ENCODE measurements at places on chromosomes 6 and 20. TPM values are rescaled to one million over a fixed set of nuclear protein-coding genes. Genes with fewer than 3 reads are reported as not detected.

- no peak for DNase-seq
Observed at GRCh38 chr6:145722190-145722589, 13.1 kb downstream of the EPM2A start.

GRCh38 chr6:24991810-24992467, 56.2 kb upstream of the RIPOR2 start:
- peak; percentile 88 for DNase-seq

Gene MTHFD1L
- 8.3 TPM for total RNA-seq

- no peak for DNase-seq
Observed at GRCh38 chr6:69917834-69918233, 51.5 kb downstream of the COL19A1 start.

- DNase-seq, result no peak
Observed at GRCh38 chr6:29990931-29991330, 48.6 kb downstream of the HLA-A start.

- no peak for DNase-seq
Observed at GRCh38 chr6:34035704-34036356, 110.1 kb downstream of the GRM4 start.

DNA sequence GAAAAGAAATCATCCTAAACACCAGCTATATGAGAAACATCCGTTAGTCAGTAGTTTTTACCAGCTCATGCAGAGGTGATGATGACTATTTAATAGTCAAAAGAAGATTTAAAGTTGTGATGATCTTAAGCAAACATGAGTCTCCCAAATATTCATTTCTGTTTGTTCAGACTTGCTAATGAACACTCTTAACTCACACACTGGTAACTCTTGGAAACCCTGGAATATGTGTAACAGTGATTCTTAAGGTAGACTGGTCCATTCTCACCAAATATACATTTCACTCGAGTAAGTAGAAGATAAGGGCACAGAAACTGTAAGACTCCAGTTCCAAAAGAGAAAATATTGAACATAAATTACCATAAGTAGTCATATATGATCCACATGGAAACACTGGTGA, 29.1 kb downstream of the RSPO3 start:
- DNase-seq, result no peak

GRCh38 chr20:58647162-58647795, 3.8 kb upstream of the STX16 start:
- DNase-seq, result no peak

- no peak for DNase-seq
Observed at GRCh38 chr20:2139250-2139649, 37.6 kb downstream of the STK35 start.

GRCh38 chr6:151374036-151374683, 17.2 kb downstream of the ZBTB2 start:
- DNase-seq, result no peak

DNA sequence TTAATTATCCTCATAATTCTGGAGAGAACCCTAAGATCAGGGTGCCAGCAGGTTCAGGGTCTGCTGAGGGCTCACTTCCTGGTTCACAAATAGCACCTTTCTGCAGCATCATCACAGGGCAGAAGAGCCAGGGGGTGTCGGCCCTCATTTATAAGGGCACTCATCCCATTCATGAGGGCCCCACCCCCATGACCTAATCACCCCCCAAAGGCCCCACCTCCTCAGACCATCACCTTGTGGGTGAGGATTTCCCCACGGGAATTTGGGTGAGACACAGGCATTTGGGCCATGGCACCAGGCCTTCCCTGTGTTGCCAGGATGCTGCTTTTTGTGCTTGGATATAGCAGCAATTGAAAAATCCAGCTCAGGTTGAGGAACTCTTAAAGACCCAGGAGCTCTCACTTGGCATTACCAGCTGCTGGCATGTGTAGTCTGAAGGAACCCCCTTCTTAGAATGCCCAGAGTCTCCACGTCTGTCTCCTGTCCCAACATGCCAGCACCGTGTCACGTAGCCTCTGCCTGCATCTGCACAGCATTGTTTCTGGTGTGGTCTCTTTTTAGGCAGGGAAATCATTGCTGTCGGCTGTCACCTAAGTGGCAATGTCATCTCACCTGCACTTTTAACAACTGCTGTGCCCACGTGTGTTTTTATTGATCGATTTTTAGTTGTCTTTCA, 71.5 kb downstream of the RPP40 start:
- DNase-seq, result no peak

DNA sequence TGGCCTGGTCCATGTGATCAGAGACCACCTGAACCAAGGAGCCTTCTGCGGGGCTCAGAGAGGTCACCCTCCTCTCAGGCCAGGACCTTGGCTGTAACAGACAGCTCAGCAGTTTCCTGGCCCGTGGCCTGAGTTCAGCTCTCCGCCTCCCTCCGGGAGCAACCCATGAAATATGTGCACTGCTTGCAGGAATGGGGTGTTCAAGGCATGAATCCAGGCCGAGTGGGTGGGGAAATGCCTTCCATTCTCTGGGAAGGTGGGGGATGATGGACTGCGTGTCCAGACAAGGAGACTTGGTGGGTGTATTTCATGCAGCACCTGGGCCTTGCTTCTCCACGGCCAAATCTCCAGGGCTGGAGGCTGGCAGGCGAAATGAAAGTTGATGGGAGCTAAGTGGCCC, 46.0 kb downstream of the SIRPA start:
- DNase-seq, result no peak

- DNase-seq, result no peak
Observed at GRCh38 chr20:10654630-10655029, 19.2 kb downstream of the JAG1 start.

DNA sequence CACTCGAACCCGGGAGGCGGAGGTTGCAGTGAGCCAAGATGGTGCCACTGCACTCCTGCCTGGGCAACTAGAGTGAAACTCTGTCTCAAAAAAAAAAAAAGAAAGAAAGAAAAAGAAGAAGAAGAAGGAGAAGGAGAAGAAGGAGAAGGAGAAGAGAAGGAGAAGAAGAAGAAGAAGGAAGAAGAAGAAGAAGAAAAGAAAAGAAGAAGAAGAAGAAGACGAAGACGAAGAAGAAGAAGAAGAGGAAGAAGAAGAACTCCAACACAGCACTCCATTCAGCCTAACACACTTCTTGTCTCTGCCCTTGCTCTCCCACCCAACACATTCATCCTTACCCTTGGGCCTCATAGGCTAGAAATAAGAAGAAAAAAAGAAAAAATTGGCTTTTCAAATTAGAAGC, 6.9 kb downstream of the ZFP57 start:
- no peak for DNase-seq

DNA sequence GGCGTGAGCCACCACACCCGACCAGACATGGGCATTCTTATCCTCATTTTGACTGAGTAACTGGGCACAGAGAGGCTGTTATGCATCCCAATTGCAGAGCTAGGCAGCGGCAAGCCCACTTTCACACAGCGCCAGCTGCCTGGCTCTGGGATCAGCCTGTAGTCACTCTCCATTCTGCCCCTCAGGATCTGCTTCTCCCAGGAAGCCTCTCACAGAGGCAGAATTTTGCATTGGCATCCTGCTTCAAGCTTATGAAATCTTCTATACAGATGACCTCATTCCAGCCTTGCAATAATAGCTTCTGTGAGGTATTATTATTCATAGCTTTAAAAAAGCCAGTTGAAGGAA, 37.0 kb upstream of the IER3 start:
- DNase-seq, result no peak

GRCh38 chr6:109944448-109944847, 33.7 kb upstream of the GPR6 start:
- no peak for DNase-seq

Gene PABPC1L
- 32.1 TPM for total RNA-seq

DNA sequence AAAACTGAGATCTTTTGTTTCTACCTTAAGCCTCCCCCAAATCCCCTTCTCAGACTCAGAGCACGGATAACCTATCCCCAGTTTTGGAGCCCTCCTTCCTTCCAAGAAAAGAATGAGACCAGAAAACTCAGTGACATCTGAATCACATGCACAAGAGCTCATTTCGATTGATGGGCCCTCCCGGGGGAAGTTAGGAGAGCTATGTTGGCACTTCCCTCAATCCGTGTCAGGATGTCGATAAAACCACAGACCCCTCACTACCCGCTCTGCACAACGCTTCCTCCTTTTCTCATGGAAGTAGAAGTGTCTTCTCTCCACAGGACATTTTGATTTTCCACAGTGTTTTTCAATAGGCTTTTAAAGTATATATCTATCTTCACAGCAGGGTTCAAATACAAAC, 332.4 kb downstream of the HACE1 start:
- DNase-seq, result no peak

- DNase-seq, result no peak
Observed at GRCh38 chr20:33675136-33675959, 1.1 kb upstream of the NECAB3 start.

DNA sequence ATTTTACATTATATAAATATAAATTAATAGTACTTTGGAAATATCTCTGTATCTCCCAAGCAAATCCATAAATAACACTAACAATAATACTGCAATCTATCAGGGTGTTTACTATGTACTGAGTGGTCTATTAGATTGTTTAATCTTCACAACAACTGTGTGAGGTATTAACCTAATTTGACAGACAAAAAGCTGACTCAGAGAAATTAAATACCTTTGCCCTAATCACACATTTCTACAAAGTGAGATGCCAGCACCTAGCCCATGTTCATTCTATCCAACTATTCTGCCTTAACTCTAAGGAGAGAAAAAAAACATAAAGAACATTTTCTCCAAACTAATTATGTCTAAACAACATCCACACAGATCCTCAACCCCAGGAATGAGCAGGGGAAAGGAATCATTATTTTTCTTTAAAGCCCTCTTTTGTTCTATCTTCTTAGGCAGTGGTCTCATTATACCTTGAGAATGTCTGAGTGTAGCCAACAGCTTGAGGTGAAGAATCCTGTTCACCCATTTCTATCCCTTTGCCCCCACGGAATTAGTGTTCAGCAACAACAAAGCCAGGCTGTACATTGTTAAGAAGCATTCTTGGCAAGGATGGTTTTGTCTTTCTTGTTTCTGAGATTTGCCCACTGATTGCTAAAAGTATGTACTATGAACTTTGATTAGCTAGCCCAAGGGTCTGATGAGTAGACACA, 42.7 kb downstream of the PRL start:
- DNase-seq, result no peak

- DNase-seq, result no peak
Observed at GRCh38 chr20:2357114-2357513, 23.6 kb upstream of the TGM6 start.

GRCh38 chr20:5781798-5782750, 31.9 kb downstream of the SHLD1 start:
- no peak for DNase-seq

DNA sequence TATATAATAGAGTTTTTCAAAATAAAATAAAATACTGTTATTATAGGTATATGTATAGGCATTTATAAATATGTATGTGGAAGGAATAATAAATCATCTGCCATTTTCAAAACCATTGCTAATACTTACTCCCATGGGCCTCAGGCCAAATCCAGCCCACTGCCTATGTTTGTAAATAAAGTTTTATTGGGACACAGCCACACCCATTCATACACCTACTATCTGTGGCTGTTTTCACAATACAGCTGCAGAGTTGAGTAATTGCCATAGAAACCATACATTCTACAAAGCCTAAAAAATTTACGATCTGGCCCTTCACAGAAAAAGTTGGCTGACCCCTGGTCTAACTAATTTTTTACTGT, 9.5 kb downstream of the ALDH5A1 start:
- no peak for DNase-seq

DNA sequence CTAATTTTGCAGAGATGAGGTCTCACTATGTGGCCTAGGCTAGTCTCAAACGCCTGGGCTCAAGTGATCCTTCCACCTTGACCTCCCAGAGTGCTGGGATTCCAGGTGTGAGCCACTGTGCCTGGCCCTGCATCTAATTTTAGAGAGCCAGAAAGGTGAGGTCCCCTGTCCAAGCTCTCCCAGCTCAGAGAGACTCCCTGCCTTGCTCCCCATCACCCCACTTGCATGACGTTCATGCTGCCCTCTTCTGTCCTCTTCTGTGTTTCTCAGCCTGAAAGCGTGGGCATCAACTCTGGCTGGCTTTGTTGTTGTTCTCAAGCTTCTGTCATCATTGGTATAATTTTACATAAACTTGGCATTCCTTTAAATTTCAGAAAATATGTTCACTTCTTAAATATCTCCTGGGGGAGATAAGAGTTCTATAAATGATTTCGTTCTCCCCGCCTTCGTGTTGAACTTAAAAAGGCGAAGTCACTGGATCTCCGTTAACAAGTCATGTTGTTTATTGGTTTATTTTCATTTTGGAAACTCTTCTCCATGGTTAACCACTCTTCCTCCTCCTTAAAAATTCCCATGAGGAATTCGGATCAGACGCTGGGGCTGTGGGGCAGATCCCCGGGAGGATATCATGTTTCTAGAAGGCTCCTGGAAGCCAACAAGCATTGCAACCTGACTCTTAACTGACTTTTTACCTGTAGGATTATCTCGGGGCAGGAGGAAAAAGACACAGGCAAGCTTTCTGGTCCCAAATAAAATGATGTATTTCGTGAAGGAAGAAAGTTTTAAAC, 13.2 kb upstream of the PARD6B start:
- DNase-seq, result no peak

DNA sequence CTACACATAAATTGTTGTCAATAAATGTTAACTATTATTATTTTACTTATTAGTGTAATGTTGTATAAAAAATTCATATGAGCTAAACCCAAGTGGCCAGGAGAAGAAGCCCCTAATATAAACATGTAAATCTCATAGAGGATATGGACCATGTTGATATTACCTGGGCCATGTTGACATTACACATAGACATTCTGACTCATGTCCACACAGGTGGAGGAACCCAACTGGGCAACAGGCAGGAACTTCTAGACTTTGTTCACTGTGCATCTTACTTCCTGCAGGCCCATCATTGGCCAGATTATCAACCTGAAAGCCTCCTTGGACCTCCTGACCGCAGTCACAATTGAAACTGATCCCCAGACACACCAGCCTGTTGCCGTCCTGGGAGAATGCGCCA, 7.2 kb downstream of the BPIFA2 start:
- no peak for DNase-seq

Gene GSTA1
- not detected for total RNA-seq

GRCh38 chr6:37048851-37049757, 43.6 kb downstream of the FGD2 start:
- peak; percentile 86 for DNase-seq

GRCh38 chr20:13089950-13090469, 81.2 kb downstream of the SPTLC3 start:
- DNase-seq, result no peak

Gene BPIFA1
- not detected for total RNA-seq

DNA sequence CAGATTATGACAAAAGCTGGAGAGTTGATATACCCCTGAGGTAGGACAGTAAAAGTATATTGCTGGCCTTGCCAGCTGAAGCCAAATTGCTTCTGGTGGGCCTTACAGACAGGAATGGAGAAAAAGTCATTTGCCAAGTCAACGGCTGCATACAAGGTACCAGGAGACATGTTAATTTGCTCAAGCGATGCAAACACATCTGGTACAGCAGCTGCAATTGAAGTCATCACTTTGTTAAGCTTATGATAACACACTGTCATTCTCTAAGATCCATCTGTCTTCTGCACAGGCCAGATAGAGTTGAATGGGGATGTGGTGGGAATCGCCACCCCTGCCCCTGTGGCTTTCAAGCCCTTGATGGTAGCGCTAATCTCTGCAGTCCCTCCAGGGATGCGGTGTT, 40.4 kb upstream of the POPDC3 start:
- no peak for DNase-seq

Gene GLP1R
- total RNA-seq, result not detected
